ENCODE measurements at places on chromosomes 1 and 21.

GRCh38 chr1:47821760-47822159 is 175.4 kb downstream of the TRABD2B start:
- no peak for DNase-seq

- DNase-seq, result no peak
Observed at GRCh38 chr1:192350356-192350755, 33.6 kb downstream of the RGS21 start.

DNA sequence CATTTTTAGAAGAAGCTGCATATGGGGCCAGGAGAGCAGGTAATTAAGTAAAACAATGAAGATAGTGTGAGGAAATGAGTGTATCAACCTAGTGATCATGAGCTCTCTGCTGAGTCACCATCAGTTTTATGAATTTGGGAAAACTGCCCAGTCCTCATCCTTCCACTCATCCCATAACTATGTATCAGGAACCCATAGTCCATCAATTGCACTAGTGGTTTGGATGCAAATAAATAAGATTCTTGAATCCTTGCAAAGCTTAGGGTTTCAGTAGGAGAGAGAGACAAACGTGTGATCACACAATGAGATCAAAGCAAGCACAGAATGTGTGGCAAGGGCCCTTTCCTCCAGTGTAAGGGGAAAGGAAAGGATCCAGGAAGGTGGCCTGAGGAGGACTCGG is 145.6 kb downstream of the ZZZ3 start:
- DNase-seq, result no peak

DNA sequence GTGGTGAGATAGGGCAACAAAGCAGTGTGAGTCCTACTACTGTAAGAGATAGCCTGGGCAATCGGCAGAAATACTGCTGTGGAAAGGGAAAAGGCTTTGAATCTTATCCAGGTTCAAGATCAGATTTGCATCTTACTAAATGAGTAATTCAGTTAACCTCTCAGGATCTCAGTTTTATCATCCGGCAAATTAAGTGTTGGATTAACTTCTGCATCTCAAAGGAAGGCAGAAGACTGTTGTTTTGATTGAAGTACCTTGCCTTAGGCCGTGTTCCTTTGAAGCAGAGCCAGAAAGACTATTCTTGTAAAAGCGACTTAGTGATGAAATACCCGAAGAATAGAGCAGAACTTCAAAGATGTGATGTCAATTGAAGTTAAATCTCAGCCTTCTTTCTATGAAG is 612.9 kb upstream of the USP24 start:
- no peak for DNase-seq

- DNase-seq, result no peak
Observed at GRCh38 chr1:231497629-231498152, 30.8 kb upstream of the TSNAX start.

GRCh38 chr1:76176000-76176399 is 101.5 kb downstream of the ST6GALNAC3 start:
- no peak for DNase-seq

Measured in CD4-positive, alpha-beta T cell treated with Interleukin-6 at 100 ng/mL for 8 hours (primary cell).